ENCODE measurements at places on chromosomes 5 and 9. TPM values are rescaled to one million over a fixed set of nuclear protein-coding genes. Genes with fewer than 3 reads are reported as not detected.
A peak's percentile ranks its signal among the peaks of the same experiment; 100 is the strongest.

- DNase-seq: no peak
Measured at GRCh38 chr5:173334808-173335207, 6.6 kb upstream of the STC2 start.

GRCh38 chr5:97458851-97459250 lies 275.8 kb upstream of the RIOK2 start:
- DNase-seq: no peak

DNA sequence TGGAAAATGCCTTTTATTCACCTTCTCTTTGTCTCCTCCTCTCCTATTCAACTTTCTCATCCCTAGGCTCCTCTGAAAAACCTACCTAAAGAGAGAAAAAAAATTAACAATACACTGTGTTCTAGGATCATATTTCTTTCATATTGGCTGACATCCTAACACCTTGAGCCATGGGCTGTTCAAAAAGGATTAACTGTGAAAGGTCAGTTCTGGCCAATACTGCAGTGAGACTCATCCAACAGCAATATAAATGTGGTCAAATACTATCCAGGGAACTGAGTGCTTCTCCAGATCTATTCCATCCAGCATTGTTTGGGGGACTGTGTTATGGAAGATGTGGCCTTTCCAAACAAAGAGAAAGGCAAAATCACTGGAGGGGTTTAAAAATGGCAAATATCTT lies 131.1 kb upstream of the MOCS2 start:
- DNase-seq: no peak

IFNA2 gene
- not detected for total RNA-seq

GRCh38 chr9:137458194-137459151 lies 661 bp downstream of the NSMF start:
- DNase-seq: no peak

PCDHGA3 gene
- 0.24 TPM for total RNA-seq

- peak; percentile 7 for DNase-seq
Measured at GRCh38 chr9:5389109-5389732, 48.5 kb downstream of the PLGRKT start.

ACSL6 gene
- total RNA-seq: 1.5 TPM

NACC2 gene
- total RNA-seq: 25.1 TPM

DNA sequence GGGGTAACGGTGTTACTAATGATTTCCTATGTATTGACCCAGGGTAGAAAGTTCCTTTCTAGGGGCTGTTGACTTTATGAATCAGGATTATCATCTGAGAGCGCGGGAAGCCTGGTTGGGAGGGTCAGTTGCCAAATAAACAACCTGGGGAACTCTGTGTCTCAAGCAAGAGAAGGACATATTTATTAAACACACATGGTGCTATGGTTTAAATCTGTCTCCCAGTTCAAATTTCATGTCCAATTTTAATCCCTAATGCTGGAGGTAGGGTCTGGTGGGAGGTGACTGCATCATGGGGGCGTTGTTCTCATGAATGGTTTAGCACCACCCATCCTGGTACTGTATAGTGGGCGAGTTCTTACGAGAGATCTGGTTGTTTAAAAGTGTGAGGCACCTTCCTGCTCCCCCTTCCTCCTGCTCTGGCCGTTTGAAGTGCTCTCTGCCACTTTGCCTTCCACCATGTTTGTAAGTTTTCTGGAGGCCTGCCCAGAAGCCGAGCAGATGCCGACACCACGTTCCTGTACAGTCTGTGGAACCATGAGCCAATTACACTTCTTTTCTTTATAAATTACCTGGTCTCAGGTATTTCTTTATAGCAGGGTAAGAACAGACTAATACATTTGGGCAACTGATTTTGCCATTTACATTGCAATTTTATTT lies 19.7 kb upstream of the GAS1 start:
- DNase-seq: no peak

ZNF354C gene
- total RNA-seq: 0.07 TPM

DNA sequence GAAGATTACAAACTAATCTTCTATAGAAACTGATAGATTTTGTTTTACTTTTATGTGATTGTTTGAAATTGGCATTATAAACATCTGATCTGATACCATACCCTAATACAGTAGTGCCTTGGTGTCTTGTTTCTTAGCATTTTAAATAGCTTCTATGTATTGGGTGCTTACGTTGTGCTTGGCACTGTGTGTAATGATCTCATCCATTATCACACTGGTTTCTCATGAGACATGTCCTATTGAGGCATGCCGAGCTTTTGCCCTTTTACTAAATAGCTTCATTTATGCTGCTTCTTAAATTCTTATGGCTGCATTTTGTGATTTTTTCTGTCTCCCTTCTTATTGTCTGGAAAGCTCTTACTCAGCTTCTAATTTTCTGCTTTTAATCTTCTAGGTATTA lies 48.2 kb upstream of the TLR4 start:
- no peak for DNase-seq

- DNase-seq: no peak
Measured at GRCh38 chr9:3045153-3045552, 201.3 kb upstream of the PUM3 start.

DNA sequence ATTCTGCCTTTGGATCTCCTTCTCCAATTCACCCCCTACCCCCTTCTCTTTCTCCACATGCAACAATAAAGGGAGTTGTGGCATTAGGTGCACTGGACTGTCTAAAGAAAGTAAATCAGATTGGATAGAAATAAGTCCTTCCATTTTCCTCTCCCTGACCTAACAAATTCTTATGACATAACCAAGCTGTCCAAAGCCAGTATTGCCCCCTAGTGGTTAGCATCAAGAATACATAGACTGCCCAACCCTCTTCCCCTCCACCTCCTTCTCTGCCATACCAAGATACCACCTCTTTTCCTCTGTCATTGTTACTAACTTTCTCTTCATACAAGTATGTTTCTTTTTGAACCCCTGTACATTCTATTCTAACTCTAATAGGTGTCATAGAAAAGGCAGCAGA lies 45.7 kb downstream of the PPARGC1B start:
- peak; percentile 43 for DNase-seq

- no peak for DNase-seq
Measured at GRCh38 chr9:78994471-78994870, 577.3 kb upstream of the TLE4 start.

DNA sequence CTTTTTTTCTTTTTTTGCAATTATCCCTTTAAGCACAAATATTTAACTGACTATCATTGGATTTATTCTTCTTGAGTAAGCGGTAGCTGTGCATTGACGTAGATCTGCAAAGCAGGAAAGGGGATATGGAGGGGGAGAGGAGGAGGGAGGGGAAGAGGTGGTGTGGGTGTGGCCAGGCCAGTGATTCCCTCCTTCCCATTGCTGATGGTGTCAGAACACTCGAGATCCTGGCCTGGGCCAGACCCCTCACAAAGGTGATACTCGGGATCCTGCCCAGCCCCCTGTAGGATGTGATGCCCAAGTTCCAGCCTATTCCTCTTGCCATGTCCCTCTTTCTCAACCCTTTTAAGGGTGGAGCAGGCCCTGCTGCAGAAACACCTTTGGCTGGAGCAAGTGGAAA lies 9.9 kb downstream of the SLC36A3 start:
- DNase-seq: no peak

DNA sequence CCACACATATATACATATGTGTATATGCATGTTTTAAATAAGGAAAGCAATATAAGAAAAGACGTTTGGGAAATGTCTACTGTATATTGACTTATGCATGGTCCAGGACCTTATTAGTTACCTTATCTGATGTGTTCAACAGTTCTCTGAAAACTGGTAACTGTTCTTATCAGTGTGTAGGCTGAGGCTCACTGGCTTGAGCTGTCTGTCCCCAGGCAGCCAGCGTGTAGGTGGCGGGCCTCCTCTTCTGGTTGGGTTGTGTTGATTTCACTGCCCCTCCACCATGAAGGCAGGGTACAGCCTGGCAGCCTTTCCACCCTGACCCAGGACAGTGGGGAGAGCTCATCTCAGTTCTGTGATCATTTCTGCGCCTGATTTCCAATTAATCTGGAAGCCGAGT lies 38.7 kb upstream of the SEMA4D start:
- no peak for DNase-seq

ACTBL2 gene
- total RNA-seq: not detected

DNA sequence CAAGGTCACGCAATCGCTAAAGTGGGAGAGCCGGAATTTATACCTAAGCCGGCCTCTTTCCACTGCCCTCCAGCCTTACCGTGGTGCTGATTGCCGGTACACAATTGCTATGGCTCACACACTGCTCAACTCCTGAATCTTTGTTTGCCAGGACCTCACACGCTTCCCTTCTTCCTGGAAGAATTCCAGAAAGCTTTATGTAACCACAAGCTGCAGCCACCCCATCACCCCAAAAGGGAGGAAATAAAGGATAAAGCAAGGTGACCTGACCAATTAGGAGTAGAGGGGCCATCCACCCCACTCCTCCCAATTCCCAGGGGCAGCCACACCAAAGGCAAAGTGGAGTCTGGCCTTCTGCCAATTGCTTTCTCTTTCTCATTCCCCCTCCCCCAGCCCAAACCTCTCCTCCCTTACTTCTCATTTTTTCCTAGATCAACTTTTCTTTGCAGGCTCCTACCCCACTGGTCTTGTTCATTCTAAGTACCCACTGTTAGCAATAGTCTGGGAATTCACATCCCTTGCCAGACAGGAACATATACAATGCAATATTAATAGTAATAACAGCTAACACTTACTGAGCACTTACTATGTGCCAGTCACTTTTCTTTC lies 18.0 kb upstream of the CDC23 start:
- DNase-seq: peak; percentile 44

PROB1 gene
- 1.6 TPM for total RNA-seq

- no peak for DNase-seq
Measured at GRCh38 chr9:98860871-98861293, 53.4 kb downstream of the GALNT12 start.

DNA sequence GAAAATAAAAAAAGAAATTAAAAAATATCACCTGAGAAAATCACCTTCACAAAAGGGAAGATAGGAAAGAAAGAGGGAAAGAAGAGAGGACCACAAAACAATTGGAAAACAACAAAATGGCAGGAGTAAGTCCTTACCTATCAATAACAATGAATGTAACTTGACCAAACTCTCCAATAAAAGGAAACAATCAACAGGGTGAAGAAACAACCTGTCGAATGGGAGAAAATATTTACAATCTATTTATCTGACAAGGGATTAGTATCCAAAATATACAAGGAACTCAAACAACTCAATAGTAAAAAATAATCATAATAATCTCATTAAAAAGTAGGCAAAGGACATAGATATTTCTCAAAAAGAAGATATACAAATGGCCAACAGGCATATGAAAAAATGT lies 135.8 kb downstream of the AGTPBP1 start:
- no peak for DNase-seq

PCA3 gene
- not detected for total RNA-seq

DNA sequence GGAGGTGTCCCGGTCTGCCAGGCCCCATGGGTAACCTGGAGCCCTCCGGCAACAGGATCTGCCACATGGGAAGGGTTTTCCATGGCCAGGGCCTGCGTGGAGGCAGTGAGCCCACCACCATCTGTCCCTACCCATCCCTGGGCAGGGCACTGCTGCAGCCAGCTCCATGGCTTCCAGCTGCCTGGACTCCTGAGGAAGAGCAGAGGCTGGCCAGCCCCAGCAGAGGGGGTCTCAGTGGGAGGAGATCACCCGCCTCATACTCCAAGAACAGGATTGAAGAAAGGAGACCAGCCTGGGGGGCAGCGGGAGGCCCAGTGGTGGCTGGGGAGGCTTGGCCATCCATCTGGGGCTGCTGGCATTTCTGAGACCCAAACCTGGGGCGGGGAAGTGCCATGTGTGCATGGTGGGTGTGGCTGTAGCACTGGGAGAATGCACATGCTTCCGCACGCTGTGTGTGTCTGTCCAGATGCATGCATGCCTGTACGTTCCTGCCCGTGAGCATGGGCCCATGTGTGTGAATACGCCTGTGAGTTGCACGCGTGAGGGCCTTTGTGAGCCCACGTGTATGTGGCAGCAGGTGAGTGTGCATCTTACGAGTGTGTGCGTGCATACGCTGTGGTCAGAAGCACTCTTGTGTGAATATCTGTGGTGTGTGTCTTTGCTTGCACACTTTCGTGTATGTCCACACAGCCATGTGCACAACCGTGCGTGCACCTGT lies 78.5 kb downstream of the LMX1B start:
- DNase-seq: no peak

FNBP1 gene
- total RNA-seq: 10.7 TPM

- no peak for DNase-seq
Measured at GRCh38 chr5:17340819-17341218, 123.4 kb downstream of the BASP1 start.

C9orf152 gene
- not detected for total RNA-seq

DNA sequence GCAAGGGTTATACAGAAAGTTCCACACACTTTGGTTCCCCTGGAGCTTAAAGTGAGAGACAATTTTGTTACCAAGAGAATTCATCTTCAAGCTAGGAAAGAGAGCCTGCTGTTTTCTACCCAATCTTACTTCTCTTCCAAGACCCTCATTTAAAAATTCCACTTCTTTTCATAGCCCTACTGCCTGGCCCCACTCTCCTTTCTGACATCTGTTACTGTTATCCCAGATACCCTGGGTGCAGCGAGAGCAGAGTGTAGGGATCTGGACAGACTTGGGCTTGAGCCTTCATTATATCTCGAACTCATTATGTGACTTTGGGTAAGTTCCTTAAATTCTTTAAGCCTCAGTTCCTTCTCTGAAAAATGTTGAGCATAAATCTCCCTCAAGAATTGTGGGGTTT lies 263.1 kb downstream of the ASTN2 start:
- DNase-seq: no peak

GRCh38 chr5:147384346-147385193 lies 125.3 kb downstream of the DPYSL3 start:
- DNase-seq: no peak

SNX24 gene
- 6.4 TPM for total RNA-seq

DNA sequence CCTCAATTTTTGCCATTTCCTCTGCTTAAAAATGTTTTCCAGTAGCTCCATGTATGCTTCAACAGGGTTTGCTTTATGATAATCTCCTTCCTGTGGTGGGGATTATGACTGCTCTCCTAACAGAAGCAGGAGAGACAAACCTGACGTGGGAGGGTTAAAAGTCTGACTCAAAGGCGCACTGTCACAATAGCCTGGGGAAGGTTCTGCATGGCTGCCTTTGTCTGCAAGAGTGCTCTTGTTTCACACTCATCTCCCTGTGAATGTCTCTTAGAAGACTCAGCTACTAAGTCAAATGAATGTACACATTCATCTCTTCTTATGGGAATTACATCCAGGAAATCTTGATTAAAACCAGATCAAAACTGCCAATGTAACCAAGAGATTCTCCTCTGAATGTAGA lies 90.9 kb upstream of the MTAP start:
- DNase-seq: no peak
